ENCODE measurements at places on chromosomes 2 and 18.

- no peak for DNase-seq
These were observed 484.4 kb downstream of the CMPK2 start for GRCh38 chr2:6381326-6381725.

DNA sequence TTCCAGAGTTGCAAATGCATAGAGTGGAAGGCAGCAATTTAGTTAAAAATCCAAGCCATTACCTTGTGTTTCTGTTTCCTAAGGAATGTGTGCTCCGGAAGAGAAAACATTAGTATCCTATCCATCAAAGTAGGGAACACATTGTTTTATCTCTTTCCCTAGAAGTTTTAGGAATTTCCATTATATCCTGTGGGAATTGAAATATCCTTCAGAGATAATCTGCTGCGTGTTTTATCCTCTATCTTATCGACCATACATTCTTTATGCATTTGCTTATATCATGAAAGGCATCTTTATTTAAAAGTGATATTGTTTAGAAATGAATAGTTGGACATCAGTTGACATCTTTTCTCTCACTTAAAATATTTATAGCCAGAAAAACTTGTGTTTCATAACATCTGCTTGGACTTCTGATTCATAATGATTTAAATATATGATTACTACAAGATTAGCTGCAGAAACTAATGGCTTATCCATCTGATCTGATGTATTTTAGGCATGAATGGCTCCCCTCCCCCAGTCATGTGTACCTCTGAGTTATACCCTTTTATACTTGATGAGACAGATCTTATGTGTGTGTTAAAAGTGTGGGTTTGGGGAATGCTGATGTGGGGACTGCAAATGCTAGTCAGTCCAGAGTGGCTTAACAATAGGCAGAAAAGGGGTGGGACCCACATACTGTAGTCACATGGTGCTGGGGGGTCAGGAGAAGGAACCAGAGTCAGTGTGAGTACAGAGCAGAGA lies 136.2 kb upstream of the ARHGAP28 start:
- DNase-seq: no peak

GRCh38 chr2:17640406-17640805 lies 99.9 kb downstream of the VSNL1 start:
- DNase-seq: no peak

DNA sequence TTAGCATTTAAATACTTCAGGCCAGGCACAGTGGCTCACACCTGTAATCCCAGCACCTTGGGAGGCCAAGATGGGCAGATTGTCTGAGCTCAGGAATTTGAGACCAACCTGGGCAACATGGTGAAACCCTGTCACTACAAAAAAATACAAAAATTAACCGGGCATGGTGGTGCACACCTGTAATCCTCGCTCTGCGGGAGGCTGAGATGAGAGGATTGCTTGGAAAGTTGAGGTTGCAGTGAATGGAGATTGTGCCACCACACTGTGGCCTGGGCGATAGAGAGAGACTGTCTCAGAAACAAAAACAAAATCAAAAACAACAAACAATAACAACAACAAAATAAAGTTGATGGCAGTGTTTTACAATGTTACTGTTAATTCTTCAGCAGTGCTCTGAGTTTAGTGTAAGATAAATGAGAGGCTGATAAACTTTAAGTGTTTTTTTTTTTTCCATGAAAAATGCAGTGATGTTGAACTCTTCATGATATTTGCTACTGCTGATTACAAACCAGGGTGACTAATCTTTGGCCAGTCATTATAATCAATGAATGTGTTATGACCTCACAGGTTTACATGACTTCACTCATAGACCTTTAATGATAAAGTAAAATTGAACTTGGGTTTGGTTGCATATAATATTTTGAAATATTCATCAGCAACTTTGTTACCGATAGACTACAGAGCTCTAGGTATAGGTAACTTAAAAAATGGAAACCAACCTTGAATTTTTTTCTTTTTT lies 2.5 kb downstream of the ITGAV start:
- DNase-seq: no peak

- no peak for DNase-seq
These were observed 11.1 kb downstream of the CFAP36 start for GRCh38 chr2:55530539-55531081.

- no peak for DNase-seq
These were observed 124.1 kb upstream of the FIGN start for GRCh38 chr2:163859951-163860350.

DNA sequence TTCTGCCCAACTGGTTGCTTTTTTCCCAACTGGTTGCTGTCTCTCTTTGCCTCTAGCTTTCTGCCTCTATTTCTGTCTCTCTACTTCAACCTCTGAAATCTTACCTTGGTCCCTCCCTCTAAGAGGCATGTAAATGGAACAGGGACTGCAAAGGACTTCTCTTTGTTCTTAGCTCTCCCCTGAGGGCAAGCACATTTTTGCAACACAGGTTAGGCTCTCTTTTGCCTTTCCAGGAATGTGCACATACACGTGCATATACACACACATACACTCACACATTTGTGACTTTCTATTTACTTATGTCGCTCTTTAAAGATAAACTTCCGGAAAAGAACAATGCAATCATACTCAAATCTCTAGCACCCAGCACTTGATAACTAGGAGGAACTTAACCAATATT lies 262.6 kb upstream of the DDX18 start:
- DNase-seq: no peak

GRCh38 chr2:165074323-165074722 lies 119.0 kb upstream of the SLC38A11 start:
- DNase-seq: no peak

All from activated CD4-positive, alpha-beta T cell treated with anti-CD3 and anti-CD28 coated beads, Interleukin-2, amount 50 U/mL, for 48 hours (primary cell).